ENCODE measurements at places on chromosomes 11 and 22.

GRCh38 chr11:129589190-129589860 lies 213.7 kb downstream of the BARX2 start:
- no peak for DNase-seq

- peak; percentile 61 for DNase-seq
Observed at GRCh38 chr11:123478352-123478987, 48.4 kb downstream of the GRAMD1B start.

DNA sequence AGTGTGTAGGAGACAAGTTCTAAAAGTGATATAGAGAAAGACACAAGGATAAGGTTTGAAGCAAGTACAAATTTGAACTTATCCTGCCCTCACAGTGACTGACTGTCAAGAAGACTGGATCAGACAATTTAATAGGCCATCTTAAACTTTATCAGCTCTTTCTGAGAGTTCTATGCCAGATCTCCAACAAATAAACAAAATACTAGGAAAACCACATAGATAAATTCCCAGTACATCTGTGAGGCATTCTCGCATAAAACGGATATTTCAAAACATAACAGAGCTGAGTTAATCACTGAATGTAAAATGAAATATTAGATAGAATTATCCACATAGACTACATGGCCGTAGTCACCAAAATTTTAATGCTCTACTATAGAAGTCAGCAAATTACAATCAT lies 120.9 kb upstream of the LUZP2 start:
- no peak for DNase-seq

GRCh38 chr11:1207401-1208143 lies 15.3 kb upstream of the MUC5B start:
- DNase-seq: peak; percentile 15

DNA sequence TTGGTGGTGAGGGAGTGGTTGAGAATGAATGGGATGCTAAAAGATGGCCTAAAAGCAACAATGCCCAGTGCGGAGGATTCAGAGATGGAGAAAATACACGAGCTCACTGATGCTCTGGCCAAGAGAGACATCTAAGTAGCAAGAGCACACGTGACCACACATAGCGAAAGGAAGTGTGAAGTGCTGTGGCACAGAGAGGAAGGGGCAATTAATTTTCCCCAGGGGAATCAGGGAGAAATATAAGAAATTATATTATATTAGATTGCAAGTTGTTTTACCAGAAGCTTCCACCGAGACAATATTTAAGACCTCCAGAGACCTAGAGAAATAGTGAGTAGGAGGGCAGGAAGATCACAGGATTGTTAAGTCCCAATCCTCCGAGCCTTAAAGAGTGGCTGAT lies 80.6 kb downstream of the RCN1 start:
- no peak for DNase-seq

DNA sequence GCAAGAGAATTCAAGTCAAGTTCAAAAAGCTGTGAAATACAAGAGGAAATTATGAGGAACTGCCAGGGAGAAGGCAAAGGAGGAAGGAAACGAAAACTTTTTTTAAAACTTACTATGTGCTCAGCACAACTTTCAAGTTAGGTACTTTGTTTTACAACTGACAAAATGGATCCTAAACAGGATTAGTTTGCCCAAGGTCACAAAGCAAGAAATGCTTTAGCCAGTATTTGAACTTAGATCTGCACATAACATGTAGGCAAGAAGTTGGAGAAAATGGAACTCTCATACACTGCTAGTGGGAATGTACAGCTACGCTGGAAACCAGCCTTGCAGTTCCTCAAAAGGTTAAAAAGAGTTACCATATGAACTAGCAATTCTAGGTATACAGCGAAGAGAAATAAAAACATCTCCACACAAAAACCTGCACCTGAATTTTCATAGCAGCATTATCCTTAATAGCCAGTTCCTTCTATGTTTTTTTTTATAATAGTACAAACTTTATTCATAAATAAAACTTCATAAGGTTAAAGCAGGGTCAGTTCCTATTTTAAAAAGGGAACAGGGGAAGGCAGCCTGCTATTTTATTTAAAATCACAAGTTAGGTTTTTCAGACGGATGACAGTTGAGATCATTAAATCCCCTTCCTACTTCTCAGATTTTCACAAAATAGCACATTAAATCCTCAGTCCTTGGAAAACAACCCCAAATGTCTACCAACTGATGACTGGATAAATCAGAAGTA lies 19.2 kb downstream of the DDX6 start:
- no peak for DNase-seq
